ENCODE measurements at places on chromosomes 16 and 17.
A peak's percentile ranks its signal among the peaks of the same experiment; 100 is the strongest.

- DNase-seq, result no peak
Measured at GRCh38 chr16:59058250-59058649, 324.1 kb upstream of the GOT2 start.

GRCh38 chr16:3646348-3646920 is 8.1 kb upstream of the DNASE1 start:
- no peak for DNase-seq

- DNase-seq, result no peak
Measured at GRCh38 chr16:65658787-65659220, 536.9 kb upstream of the CDH11 start.

DNA sequence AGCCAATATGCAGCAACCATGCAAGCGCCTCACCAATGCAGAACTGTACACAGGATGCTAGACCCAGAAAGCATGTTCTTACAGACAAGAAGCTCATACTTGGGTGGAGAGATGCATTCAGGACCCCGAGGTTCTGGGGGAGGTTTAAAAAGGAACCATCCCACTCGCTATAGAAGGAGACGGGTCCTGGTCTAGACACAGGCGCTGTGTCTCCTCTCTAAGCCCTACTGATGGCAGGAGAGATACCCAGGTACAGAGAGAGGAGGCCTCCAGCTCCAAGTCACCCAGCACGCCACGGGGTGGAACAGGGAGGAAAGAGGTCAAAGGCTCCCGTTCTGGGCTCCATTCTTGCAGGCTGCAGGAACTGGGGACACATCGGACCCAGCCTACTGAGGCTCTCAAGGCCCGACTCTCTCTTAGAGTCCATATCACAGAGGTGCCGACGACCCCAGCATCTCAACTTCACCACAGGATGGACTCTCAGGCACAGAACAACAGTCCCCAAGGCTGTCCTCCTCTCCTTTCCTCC is 28.0 kb downstream of the SRCIN1 start:
- no peak for DNase-seq

DNA sequence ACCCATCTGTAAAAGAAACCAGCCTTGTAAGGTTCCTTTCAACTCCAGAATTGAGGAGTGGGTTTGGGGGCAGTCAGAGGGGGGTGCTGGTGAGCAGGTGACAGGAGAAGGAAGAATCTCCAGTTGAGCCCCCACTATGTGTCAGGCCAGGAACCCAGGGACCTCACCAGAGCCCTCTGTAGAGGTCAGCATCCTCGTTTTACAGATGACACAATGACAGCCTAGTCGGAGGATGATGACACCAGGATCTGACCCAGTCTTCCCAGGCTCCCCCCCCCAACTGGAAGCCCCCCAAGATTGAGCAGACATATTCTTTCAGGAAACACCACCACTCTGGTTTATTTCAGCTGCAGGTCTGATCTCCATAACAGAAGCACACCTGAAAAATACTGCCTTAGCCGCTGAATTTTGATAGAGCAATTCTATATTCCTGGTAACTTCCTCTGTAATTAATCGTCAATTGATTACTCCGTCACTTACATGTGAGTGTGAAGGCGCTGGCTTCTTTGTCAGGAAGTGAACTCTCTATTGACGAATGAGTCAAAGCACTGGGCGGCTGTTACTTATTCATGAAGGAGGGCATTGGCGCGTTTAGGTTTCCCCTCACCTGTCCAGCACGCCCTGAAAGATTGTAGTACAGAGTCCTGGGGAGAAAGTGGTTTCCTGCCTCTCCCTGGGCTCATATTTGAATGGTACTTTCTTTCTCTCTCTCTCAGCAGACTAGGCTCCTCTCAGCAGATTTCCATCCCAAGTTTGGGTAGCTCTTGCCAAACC is 21.2 kb downstream of the SOCS3 start:
- DNase-seq, result no peak

- no peak for DNase-seq
Measured at GRCh38 chr17:76720941-76721340, 5.5 kb downstream of the JMJD6 start.

DNA sequence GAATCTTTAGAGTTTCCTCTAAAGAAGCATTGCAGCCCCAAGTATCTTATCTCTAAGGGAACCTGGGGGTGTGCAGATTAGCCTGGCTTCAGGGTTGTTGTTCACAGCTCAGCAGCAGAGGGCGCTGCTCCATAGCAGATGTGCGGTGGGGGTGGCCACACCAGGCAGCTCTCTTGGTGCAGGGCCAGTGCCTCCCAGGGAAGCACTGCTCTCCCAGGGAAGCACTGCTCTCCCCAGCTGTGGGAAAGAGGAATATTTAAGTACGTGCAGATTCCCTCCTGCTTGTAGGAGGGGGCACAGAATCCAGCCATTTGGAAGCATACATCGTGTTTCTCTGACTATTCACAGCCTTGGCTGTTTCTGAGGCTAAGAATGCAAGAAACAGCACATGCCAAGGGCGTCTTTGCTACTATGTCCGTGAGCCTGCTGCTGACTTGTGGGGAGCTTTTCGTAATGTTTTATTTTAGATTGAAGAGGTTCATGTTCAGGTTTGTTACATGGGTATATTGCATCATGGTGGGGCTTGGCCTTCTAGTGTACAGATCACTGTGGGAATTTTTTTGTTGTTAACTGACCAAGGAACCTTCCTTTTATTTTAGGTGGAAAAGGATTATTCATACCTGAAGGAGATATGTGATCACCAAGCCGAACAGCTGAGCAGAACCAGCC is 217.8 kb downstream of the SPECC1 start:
- peak; percentile 91 for DNase-seq
